ENCODE measurements at places on chromosomes 1 and 21.
A peak's percentile ranks its signal among the peaks of the same experiment; 100 is the strongest.

GRCh38 chr1:9960706-9961562, 17.7 kb downstream of the NMNAT1 start:
- peak; percentile 13 for DNase-seq

DNA sequence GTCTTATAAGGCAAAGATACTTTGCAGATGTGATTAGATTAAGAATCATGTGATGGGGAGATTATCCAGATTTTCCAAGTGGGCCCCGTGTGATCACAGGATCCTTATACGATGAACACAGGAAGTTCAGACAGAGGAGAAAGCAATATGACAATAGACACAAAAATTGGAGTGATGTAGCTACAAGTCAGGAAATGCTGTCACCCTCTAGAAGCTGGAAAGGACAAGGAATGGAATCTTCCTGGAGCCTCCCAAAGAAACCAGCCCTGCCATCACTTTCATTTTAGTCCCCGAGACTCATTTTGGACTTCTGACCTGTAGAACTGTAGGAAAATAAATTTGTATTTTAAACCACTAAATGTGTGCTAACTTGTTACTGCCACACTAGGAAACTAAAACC, 61.9 kb upstream of the C1orf21 start:
- DNase-seq, result no peak

- DNase-seq, result no peak
These were observed 54.6 kb upstream of the RWDD3 start for GRCh38 chr1:95179205-95179986.

GRCh38 chr1:213381572-213382084, 330.6 kb downstream of the RPS6KC1 start:
- DNase-seq, result no peak

GRCh38 chr1:99849744-99850458, at the start of gene AGL:
Gene AGL (plus strand): TSS chr1:99850361. CDS start chr1:99851043, 682 bp downstream.
- DNase-seq, result peak; percentile 82
